K562 (cell line): ENCODE measurements at places on chromosomes 1 and 21.
A peak's percentile ranks its signal among the peaks of the same experiment; 100 is the strongest.

DNA sequence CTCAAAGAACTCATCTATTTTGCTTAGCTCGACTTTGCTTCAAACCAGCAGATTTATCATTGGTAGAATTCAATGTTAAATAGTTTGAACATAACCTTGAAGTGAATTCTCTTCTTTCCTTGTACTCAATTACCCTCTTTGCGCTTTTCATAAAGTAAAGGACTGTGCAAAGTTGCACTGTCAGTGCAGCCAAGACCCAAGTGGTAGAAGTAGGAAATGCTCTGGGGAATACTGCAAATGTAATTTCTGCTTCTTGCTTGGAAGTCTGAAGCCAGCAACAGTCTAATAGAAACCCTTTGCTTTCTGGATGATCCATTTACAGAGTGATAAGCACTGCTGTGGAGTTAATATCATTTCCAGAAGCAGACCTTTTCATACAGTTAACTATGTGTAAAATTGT is 936.7 kb upstream of the TMPRSS15 start:
- no peak for DNase-seq

DNA sequence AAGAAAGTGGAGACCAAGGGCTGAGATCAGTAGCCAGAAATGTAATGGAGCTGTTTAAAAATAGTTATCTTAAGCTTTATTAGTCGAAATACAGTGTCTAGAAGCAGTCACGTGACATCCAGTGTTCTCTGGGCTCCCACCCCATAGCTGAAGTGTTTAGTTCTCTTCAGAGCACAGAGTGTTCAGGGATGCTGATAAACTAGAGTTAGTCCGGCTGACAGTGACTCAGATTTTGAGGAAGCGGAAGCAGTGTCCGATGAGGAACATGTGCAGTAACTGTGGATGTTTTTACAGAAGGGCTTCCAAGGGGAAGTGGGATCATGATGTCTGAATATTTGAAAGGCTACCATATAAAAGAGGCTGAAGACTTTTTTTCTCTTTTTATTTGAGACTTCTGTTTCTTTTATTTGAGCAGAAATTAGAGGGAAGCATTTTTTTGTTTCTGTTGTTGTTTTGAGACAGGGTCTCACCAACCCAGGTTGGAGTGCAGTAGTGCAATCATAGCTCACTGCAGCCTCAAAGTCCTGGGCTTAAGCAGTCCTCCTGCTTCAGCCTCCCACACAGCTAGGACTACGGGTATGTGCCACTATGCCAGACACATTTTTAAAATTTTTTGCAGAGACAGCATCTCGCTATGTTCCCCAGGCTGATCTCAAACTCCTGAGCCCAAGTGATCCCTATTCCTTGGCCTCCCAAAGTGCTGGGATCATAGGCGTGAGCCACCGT is 124.2 kb downstream of the GALNT2 start:
- peak; percentile 74 for DNase-seq

GRCh38 chr1:226734611-226735153 is 4.4 kb downstream of the ITPKB start:
- no peak for DNase-seq

- no peak for DNase-seq
Observed at GRCh38 chr1:9529190-9529589, 10.1 kb upstream of the SLC25A33 start.

GRCh38 chr1:44032170-44032790 is 1.0 kb upstream of the SLC6A9 start:
- no peak for DNase-seq

DNA sequence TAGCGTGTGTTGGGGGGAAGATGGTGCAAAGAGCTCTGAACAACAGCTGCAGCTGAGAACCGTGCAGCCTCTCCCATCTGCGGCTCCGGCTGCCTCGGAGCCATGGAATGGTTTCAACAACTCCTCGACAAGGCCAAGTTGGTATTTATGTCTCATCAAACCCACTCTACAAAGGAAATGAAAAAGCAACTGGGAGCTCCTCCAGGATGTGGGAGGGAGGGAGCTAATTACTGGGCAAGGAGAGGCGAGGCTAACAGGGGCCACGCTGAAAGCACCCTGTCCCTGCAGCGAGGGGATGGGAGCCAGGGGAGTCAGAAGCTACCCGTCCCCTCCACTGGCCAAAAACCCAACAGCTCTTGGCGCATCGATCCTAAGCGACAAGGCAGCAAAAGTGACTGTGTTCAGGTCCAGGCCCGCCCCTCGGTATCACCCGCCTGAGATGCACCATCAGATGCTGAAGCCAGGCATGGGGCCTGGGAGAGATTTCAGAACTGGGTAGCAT is 63.1 kb downstream of the ACOT7 start:
- no peak for DNase-seq
